Activated CD4-positive, alpha-beta T cell treated with anti-CD3 and anti-CD28 coated beads, Interleukin-2, amount 10 ng/mL, durations not matched to agents 24 days and 14 days (primary cell): ENCODE measurements at places on chromosomes 13 and 19. TPM values are rescaled to one million over a fixed set of nuclear protein-coding genes. Genes with fewer than 3 reads are reported as not detected.
A peak's percentile ranks its signal among the peaks of the same experiment; 100 is the strongest.

Gene LACC1
- 2.3 and 2.6 TPM in 2 replicates for total RNA-seq

GRCh38 chr19:3521104-3521445 lies 15.0 kb downstream of the FZR1 start:
- peaks cover 17% of the 10 kb centered on the region for H3K36me3 ChIP-seq
- no peak for DNase-seq
- H3K4me3 ChIP-seq, result no peak overlapping the region

DNA sequence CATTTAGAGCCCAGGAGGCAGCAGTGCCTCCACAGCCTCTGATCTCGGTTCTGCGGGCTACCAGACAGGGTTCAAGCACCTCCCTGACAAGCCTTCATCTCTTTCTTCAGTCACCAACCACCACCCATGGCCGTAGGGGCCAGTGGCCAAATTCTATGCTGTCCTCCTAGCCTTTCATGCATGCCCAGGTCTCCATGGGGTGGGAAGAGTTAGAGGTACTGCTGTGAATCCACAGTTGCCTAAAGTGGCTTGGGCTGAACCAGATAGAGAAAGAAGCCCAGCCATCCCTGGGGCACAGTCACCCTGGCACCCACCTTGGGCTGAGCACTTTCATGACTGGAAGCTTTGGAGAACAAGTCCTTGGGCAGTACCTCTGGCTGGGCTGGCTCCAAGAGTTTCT lies 97.4 kb downstream of the ZDHHC20 start:
- DNase-seq, result no peak
- no peak overlapping the region for H3K27ac ChIP-seq
- peaks cover 7% of the 10 kb centered on the region for H3K4me1 ChIP-seq
- no peaks in the 10 kb centered on the region for H3K27me3 ChIP-seq

Gene ZNF534
- total RNA-seq, result not detected in 2 replicates

DNA sequence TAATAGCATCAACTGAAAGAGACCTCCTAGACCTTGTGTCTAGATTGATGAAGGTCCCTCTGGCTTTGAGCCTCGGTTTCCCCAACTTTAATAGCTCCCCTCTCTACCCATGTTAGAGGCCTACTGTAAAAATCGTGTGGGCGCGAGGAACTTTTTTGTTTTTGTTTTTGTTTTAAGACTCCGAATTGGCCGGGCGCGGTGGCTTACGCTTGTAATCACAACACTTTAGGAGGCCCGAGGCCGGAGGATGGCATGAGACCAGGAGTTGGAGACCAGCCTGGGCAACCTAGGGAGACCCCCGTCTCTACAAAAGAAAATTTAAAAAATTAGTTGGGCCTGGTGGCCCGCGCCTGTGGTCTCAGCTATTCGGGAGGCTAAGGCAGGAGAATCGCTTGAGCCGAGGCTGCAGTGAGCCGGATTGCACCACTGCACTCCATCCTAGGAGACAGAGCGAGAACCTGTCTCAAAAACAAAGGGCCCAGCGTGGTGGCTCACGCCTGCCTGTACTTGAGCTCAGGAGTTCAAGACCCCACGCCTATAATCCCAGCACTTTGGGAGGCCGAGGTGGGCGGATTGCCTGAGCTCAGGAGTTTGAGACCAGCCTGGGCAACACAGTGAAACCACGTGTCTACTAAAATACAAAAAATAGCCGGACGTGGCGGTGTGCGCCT lies 858 bp upstream of the PPP6R1 start:
- DNase-seq, result no peak
- peak overlapping the region; percentile 89 for H3K4me3 ChIP-seq
- peak overlapping the region; percentile 99 for H3K27ac ChIP-seq
- peaks cover 36% of the 10 kb centered on the region for H3K36me3 ChIP-seq
- H3K4me1 ChIP-seq, result peaks cover 38% of the 10 kb centered on the region

DNA sequence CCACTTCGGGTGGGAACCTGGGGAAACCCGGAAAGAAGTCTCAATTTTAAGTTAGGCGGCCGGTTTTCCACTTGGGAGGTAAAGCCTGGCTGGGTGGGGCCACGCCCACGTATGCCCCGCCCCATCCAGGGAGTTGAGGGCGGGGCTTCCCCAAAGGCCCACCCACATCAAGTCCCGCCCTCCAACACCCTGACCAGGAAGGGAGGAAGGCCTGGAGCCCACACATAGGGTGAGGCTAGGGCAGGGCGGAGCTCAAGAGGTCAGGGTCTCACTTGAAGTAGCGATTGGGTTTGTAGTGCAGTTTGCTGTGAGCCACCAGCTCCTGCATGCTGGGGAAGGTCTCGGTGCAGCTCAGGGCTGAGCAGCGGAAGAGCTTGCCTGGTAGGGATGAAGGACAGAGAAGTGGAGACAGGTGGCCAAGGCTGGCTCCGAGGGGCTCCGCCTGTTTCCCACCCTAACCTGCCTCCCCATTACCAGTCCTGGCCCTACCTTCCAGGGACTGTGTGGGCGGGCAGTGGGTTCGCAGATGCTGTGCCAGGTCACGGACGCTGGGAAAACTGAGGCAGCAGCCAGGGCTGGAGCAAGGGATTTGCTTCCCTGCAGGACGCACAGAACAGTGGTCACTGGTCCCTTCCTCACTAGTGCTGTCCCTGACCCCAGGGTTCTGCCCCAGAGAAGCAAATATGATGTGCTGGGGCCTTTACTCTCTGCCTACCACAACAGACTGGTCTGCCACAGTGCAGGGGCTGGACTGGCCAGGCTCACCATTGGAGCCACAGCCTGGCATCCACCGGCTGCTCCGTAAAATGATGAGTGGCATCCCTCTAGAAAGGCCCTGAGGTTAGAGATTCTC lies 1.6 kb downstream of the ZNF414 start:
- H3K27me3 ChIP-seq, result no peaks in the 10 kb centered on the region
- peaks cover 14% of the 10 kb centered on the region for H3K36me3 ChIP-seq
- peaks cover 24% of the 10 kb centered on the region for H3K4me1 ChIP-seq
- H3K4me3 ChIP-seq, result peak overlapping the region; percentile 72

Gene KLK15
- not detected in 2 replicates for total RNA-seq

GRCh38 chr19:1239420-1239795 lies 1.6 kb upstream of the CBARP start:
- H3K4me3 ChIP-seq, result peak overlapping the region; percentile 75
- H3K36me3 ChIP-seq, result peaks cover 5% of the 10 kb centered on the region
- peaks cover 20% of the 10 kb centered on the region for H3K4me1 ChIP-seq

DNA sequence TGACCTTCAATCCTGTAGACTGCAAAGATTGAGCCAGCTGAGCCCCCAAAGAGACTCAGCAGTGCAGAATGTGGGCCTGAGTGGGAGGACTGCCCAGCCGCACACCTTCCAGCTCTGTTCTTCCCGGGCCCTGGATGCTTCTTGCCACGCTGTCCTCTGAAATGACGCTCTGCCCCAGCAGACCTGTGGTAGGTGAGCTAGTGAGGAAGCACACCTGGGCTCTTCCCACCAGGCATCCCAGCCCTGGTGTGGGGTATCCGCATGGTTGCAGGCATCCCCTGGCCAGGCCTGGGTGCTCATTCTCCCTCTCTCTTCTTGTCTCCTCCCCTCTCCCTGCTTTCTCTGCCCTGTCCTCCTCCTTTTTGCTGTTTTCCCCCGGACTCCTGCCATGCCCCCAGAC lies 9.8 kb upstream of the MZF1 start:
- no peaks in the 10 kb centered on the region for H3K27me3 ChIP-seq
- peaks cover 8% of the 10 kb centered on the region for H3K36me3 ChIP-seq
- H3K27ac ChIP-seq, result no peak overlapping the region
- peak; percentile 52 for DNase-seq

Gene KCNJ14
- total RNA-seq, result 2.4 TPM in 2 replicates

- DNase-seq, result no peak
- no peaks in the 10 kb centered on the region for H3K36me3 ChIP-seq
- H3K27ac ChIP-seq, result no peak overlapping the region
- no peaks in the 10 kb centered on the region for H3K4me1 ChIP-seq
- no peaks in the 10 kb centered on the region for H3K27me3 ChIP-seq
Observed at GRCh38 chr13:109126891-109127641, 497.7 kb downstream of the MYO16 start.

DNA sequence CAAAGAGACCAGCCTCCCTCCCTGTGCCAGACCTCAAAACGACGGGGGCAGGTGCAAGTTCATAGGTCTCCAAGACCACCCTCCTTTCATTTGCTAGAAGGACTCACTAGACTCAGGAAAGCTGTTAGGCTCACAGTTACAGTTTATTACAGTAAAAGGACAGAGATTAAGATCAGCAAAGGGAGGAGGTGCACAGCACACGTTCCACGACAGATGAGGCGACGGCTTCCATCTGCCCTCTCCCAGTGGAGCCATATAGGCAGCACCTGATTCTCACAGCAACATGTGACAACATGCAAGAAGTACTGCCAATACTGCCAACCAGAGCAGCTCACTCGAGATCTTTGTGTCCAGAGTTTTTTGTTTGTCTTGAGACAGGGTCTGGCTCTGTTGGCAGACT lies 9.4 kb upstream of the CEACAM19 start:
- H3K4me1 ChIP-seq, result peaks cover 5% of the 10 kb centered on the region
- H3K36me3 ChIP-seq, result peaks cover 6% of the 10 kb centered on the region
- no peak for DNase-seq
- H3K27ac ChIP-seq, result no peak overlapping the region
- no peak overlapping the region for H3K4me3 ChIP-seq

- no peak overlapping the region for H3K4me3 ChIP-seq
- no peak overlapping the region for H3K27ac ChIP-seq
- peaks cover 2% of the 10 kb centered on the region for H3K4me1 ChIP-seq
- peaks cover 20% of the 10 kb centered on the region for H3K36me3 ChIP-seq
- H3K27me3 ChIP-seq, result peaks cover 10% of the 10 kb centered on the region
Observed at GRCh38 chr19:19278315-19278714, 5.2 kb upstream of the TM6SF2 start.

- H3K27ac ChIP-seq, result no peak overlapping the region
- peaks cover 50% of the 10 kb centered on the region for H3K27me3 ChIP-seq
- H3K4me3 ChIP-seq, result no peak overlapping the region
- DNase-seq, result no peak
- H3K4me1 ChIP-seq, result peaks cover 3% of the 10 kb centered on the region
- no peaks in the 10 kb centered on the region for H3K36me3 ChIP-seq
Observed at GRCh38 chr13:113907635-113908617, 44.0 kb upstream of the GAS6 start.

DNA sequence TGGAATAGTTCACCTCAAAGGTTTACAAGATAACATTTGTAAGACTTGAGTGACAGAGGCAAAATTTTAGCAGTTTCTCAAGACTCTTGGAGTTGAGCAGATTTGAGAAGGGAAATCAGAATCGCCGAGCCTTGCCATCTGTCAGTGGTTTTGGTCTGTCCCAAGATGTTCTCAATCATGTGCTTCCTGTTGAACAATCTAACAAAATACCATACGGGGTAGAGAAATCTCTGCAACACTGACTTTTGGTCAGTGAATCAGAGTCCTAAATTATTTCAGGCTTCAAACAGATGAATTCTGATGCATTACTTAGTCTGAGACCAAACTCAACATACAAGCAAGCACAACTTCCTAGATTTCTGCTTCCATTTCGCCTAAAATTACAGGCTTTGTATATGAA lies 3.8 kb downstream of the KCTD12 start:
- H3K27ac ChIP-seq, result no peak overlapping the region
- no peak for DNase-seq
- peaks cover 12% of the 10 kb centered on the region for H3K27me3 ChIP-seq
- no peak overlapping the region for H3K4me3 ChIP-seq
